Natural killer cell treated with Interleukin-12 subunit alpha and Interleukin-12 subunit beta and Interleukin-15 and Interleukin-18, amount 100 ng/mL, for 72 hours (primary cell): ENCODE measurements at places on chromosomes 3 and 15. TPM values are rescaled to one million over a fixed set of nuclear protein-coding genes. Genes with fewer than 3 reads are reported as not detected.

Gene MANF
- total RNA-seq = 250 TPM

Gene PLA1A
- total RNA-seq = not detected

Gene TRPM1
- total RNA-seq = not detected

Gene FNDC3B
- 217 TPM for total RNA-seq

Gene ANKRD63
- not detected for total RNA-seq

Gene MESP1
- 2.3 TPM for total RNA-seq

Gene BFSP2
- total RNA-seq = not detected

Gene GRAMD1C
- 0.26 TPM for total RNA-seq

Gene FANCD2OS
- not detected for total RNA-seq

Gene TIMP4
- not detected for total RNA-seq

Gene TP63
- total RNA-seq = not detected

Gene SLC27A2
- 72.6 TPM for total RNA-seq

Gene PROK2
- 7.2 TPM for total RNA-seq

Gene C3orf22
- not detected for total RNA-seq

Gene KLF15
- total RNA-seq = not detected

Gene CISH
- total RNA-seq = 151 TPM
